Stimulated activated CD8-positive, alpha-beta memory T cell treated with anti-CD3 and anti-CD28 coated beads, Interleukin-15, amount 100 ng/mL, for 24 hours (primary cell): ENCODE measurements at places on chromosomes 4 and X.

GRCh38 chr4:21202959-21203358 lies 502.7 kb downstream of the PACRGL start:
- no peak for DNase-seq

- no peak for DNase-seq
These were observed 107.8 kb downstream of the GATB start for GRCh38 chr4:151652841-151653547.

DNA sequence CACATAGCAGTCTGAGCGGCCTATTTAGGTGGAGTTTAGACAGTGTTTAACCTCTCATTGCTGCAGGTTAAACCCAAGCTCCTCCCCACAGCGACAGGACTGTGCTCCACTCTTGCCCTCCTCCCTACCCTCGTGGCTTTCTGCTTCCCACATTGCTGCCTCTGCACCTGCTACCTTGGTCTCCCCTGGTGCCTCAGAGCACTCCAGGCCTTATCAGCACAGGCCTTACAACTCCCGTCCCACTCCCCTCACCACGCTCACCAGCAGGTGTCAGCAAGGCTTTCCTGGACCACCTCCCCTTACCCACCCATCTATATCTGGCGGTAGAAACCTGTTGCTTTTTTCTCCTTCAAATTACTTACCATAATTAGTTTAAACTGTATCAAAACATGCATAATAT lies 18.6 kb downstream of the HELT start:
- no peak for DNase-seq

GRCh38 chr4:47791965-47792364 lies 45.9 kb downstream of the CORIN start:
- no peak for DNase-seq

- DNase-seq: no peak
These were observed 60.8 kb upstream of the CT45A1 start for GRCh38 chrX:135652602-135653001.

- peak; percentile 18 for DNase-seq
These were observed 527 bp downstream of the NOA1 start for GRCh38 chr4:56976837-56977320.

- no peak for DNase-seq
These were observed 98.7 kb downstream of the KLHL34 start for GRCh38 chrX:21559417-21559816.

GRCh38 chr4:70994387-70995099 lies 1.1 kb downstream of the DCK start:
- DNase-seq: no peak

DNA sequence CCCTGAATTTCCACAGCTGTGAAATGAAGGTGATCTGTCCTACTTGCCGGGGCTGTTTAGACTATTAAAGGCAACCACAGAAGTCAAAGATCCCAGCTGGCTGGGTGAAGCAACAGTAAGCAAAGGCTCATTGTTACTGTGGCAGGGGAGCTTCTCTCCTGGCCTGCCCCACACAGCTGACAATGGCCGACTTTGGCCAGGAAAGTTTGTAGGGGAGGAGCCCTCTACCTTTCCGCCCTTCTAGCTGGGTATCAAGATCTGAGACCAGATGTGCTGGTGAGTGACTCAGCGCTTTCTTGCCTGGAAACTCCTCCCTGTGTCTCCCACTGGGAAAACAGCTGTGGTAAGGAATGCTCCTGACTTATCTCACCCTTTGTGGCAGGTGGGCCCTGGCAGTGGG lies 21.1 kb downstream of the RASSF6 start:
- no peak for DNase-seq

DNA sequence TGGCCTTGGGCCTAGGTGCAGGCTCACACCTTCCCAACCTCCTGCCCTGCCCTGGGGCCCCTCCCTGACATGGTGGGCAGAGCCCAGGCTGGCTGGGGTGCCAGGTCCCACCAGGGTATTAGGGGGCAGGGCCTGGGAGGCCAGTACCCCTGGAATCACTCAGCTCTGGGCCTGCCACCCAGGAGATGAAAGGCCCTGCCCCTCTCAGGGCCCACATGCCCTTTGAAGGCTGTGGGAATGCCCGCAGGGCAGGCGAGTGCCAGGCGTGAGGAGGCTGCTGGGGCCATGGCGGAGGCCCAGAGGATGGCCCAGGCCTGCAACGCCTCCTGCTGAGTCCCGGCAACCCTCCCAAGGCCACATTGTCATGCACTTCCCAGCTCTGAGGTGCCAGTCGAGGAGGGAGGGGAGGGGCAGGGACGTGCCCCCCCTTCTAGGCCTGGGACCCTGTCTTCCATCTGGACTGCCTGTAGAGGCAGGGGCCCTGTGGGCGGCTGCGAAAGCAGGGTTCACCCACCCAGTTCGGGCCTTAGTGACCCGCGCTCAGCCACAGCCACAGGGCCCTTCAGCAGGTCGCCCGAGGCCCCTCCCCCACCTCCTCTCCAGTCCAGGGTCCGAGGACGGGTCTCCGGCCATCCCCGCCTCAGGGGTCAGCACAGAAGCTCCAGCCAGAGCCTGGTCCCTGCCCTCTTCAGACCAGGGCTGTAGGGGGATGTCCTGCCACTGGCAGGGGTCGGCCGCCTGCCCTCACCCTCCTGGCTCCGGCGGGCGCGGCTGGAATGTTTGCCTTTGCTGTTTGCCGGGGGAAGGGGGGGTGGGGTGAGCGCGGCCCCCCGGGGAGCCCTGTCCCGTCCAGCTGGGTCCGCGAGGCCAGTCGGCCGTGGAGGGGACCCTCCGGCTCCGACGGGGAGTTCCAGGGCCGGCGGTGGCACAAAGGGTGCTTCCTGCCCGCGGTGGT lies 26.7 kb upstream of the FGFR3 start:
- no peak for DNase-seq

- no peak for DNase-seq
These were observed 93.7 kb upstream of the AP1S2 start for GRCh38 chrX:15948318-15948660.

DNA sequence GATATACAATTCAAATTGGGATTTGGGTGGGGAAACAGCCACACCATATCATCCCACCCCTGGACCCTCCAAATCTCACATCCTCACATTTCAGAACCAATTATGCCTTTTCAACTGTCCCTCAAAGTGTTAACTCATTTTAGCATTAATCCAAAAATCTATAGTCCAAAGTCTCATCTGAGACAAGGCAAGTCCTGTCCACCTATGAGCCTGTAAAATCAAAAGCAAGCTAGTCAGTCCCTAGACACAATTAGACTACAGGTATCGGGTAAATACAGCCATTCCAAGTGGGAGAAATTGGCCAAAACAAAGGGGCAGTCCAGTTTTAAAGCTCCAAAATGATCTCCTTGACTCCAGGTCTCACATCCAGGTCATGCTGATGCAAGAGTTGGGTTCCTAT lies 128.0 kb downstream of the NBDY start:
- DNase-seq: no peak

- no peak for DNase-seq
These were observed 49.2 kb upstream of the PDK3 start for GRCh38 chrX:24415921-24416320.

GRCh38 chr4:150219841-150220240 lies 141.6 kb downstream of the DCLK2 start:
- DNase-seq: no peak

- DNase-seq: no peak
These were observed 377.2 kb upstream of the FTHL17 start for GRCh38 chrX:31449081-31449480.

- no peak for DNase-seq
These were observed 10.3 kb downstream of the MPP1 start for GRCh38 chrX:154795016-154795415.

GRCh38 chrX:87338510-87338909 lies 179.1 kb upstream of the KLHL4 start:
- no peak for DNase-seq

DNA sequence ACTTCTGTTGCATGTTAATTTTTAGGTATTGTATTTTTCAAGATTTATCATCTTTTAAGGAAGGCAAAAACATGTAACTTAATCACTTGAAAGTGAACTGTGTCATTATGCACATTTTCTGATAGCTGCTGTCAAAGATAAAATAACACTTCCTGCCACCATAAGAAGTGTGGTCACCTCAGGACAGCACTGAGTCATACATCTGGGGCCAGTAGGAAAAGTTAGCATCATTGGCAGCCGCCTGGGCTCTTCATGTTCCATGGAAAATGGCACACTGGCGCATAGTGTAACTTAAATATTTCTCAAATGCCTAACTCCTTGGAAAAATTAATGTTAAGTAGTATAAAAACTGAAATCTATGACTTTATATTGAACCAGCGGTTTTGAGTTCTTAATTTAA lies 24.2 kb downstream of the CNKSR2 start:
- no peak for DNase-seq

DNA sequence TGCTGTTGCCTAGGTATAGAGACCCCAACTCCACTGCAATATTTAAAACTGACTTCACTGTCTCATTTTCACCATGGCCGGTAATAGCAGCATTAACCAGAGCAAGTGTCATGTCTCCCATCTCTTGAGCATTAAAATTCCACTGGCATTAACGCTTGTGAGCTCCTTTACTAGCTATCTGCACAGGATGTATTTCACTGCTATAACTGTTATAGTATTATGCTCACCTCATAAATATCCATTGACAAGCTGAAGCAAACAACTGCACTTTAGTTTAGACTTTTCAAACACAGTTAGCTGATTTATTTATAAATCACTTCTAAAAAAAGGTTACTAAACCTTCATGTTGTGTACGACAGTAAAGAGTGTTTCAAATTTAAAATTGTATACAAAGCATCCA lies 157.8 kb downstream of the ANTXR2 start:
- DNase-seq: no peak

GRCh38 chr4:88567591-88567990 lies 24.7 kb upstream of the HERC3 start:
- DNase-seq: no peak

- no peak for DNase-seq
These were observed 73.2 kb downstream of the PAK3 start for GRCh38 chrX:111169141-111169540.

DNA sequence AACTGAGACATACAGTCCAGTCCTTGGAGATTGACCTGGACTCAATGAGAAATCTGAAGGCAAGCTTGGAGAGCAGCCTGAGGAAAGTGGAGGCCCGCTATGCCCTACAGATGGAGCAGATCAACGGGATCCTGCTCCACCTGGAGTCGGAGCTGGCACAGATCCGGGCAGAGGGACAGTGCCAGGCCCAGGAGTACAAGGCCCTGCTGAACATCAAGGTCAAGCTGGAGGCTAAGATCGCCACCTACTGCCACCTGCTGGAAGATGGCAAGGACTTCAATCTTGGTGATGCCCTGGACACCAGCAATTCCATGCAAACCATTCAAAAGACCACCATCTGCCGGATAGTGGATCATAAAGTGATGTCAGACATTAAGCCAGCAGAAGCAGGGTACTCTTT lies 20.4 kb upstream of the FRMPD3 start:
- DNase-seq: no peak

DNA sequence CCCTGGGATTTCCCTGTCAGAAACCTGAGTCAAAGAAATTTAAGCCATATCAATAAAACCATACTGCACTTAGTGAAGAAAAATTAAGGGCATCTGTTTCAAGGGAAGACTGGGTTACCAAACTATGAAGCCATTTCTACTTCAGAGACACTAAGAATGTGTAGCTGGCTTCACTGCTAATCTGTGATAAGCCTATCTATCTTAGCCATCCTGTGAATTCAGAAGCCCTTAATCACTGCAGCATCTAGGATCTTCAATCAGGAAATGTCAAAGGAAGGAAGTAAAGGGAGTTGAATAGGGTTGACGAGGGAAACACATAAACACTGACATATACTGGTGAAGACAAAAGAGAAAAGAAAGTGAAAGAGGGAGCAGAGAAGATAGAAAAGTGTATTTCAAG lies 777.6 kb upstream of the DIAPH2 start:
- no peak for DNase-seq

- no peak for DNase-seq
These were observed 6.0 kb downstream of the WWC2 start for GRCh38 chr4:183105092-183105491.
